ENCODE measurements at places on chromosomes 2 and 18. TPM values are rescaled to one million over a fixed set of nuclear protein-coding genes. Genes with fewer than 3 reads are reported as not detected.
A peak's percentile ranks its signal among the peaks of the same experiment; 100 is the strongest.

DNA sequence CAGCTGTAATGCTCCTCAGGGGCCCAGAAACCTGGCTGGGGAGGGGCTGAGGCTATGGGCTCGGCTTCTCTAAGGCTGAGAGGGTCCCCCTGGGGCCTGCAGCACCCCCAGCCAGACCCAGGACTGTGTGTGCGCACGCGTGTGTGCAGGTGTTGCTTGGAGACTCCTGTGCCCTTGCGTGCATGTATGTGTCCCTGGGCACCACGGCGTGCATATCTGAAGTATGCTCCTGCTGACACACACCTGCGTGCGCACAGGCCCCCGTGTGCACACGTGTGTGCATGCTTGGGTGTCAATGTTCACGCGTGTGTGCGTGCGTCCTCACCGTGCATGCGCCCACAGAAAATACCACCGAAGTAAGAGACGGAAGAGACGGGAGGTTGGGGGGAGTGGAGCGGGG, 14.9 kb upstream of the ECEL1 start:
- no peak for DNase-seq

DNA sequence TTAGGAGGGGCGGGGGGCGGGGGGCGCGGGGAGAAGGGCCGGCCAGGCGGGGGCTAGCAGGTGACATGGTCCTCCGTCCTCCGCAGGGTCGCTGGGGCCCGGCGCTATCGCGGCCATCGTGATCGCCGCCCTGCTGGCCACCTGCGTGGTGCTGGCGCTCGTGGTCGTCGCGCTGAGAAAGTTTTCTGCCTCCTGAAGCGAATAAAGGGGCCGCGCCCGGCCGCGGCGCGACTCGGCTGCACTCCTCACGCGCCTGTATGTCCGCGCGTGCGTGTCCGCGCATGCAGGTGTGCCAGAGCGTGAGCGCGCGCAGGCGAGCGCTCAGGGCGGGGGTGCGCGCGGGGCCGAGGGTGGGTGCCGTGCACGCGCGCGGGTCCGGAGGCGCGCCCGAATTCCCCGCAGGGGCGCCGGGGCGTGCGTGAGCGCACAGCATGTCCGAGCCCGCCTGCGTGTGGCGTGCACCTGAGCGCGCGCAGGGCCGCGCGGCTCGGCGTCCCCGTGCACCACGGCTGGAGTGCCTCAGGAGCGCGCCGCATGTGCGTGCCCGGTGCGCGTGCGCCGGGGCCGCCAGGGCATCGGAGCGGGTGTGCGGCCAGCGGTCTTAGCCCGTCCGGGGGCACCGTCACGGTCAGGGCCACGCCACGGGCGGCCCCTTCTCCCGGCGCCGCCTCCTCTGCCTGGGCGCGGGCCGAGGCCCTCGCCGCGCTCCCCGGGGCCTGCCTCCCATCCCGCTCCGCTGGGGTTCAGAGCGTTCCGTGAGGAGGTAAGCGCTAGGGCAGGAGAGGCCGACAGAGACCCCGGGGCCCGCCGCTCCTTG, 6.3 kb downstream of the SNORC start:
- peak; percentile 73 for DNase-seq

Gene SIGLEC15
- 0.20 TPM for polyA plus RNA-seq

- DNase-seq, result no peak
Observed at GRCh38 chr2:213253162-213253561, 31.1 kb upstream of the SPAG16 start.

DNA sequence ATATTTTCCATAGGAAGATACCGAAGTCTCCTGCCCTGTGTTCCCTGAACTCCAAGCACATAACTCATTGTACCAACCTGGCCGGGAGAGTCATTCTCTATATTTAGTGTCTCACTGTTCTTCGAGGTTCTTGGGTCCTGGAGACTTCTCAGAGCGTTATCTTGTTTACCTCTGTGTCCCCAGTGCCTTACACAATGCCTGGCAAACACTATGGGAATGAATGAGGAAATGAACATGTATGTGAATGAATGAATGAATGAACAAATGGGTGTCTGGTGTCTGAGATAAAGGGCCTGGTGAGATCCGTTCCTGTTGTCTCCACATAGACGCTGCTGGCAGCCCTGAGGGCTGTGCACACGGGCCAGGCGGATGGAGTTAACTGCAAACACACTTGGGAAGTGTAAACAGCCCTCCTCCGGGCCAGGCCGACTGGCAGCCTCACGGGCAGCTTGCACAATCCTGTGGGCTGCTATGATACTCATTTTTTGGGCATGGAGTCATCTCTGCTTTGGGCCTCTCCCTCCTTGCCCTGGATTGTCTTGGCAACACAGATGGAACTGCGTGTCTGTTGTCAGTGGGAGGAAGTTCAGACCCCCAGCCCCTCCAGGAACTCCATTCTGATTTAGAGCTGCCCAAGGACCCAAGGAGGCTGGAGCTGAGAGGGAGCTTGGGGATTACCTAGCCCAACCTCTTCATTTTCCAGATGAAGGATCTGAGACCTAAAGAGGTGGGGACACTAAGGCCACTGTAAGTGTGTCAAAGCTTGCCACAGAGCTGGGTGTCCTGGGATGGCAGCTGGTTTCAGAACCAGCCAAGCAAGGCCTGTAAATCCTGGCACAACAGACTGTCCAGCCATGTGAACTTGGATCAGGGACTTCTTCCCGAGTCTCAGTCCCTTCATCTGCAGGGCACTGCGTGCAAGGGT, 124.4 kb downstream of the INHBB start:
- DNase-seq, result peak; percentile 62

Gene IKZF2
- polyA plus RNA-seq, result 3.0 TPM

Gene CDH19
- polyA plus RNA-seq, result 1.3 TPM

Gene RETSAT
- polyA plus RNA-seq, result 49.7 TPM

- DNase-seq, result no peak
Observed at GRCh38 chr2:160742667-160743066, 249.1 kb upstream of the RBMS1 start.

Measured in testis (tissue), 5 donors.